ENCODE measurements at places on chromosomes 13 and 19.
A peak's percentile ranks its signal among the peaks of the same experiment; 100 is the strongest.

DNA sequence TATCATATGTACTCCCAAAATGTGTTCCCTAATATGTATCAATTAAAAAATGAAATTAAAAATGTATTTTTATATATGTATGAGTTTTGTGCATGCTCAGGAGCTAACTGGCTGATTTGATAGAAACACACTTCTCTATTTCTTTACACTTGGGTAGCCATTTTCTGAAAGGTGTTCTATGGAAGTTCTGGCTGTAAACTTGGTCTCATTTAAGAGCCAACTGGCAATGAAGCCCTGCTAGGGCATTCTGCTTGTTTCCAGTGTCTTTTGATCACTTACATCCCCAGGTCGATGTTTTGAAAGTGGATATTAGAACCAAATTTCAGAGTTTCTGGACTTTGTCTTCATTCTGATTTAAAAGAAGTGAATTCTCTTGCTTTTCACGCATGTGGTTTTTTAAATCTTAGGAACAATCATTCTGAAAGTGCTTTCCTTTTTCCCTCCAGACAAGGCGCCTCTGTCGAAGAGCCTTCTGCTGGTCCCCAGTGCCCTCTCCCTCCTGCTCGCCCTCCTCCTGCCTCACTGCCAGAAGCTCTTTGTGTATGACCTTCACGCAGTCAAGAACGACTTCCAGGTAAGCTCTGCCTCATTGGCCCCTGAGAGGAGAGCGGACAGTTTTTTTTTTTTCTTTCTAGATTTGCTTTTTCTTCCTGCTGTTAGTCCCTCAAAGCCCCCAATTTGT, 20.1 kb downstream of the GPR18 start:
- peak; percentile 22 for DNase-seq

DNA sequence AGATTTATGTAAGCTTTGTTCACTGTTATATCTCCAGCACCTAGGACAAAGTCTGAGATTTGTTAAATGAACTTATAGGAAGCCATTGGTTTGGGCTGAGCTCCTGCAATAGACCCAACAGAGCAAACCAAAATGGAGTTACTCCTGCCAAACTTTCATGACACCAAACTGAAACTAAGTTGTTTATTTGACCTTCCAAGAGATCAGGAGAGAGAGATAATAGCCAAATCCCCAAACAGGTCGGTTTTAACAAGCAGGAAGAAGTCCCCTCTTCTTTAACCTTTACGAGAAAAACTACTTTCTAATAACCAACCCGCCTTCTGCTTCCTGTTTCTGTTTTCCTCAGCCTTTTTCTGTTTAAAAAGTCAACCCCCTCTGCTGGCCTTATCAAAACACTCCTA, 54.9 kb upstream of the ATP12A start:
- no peak for DNase-seq

DNA sequence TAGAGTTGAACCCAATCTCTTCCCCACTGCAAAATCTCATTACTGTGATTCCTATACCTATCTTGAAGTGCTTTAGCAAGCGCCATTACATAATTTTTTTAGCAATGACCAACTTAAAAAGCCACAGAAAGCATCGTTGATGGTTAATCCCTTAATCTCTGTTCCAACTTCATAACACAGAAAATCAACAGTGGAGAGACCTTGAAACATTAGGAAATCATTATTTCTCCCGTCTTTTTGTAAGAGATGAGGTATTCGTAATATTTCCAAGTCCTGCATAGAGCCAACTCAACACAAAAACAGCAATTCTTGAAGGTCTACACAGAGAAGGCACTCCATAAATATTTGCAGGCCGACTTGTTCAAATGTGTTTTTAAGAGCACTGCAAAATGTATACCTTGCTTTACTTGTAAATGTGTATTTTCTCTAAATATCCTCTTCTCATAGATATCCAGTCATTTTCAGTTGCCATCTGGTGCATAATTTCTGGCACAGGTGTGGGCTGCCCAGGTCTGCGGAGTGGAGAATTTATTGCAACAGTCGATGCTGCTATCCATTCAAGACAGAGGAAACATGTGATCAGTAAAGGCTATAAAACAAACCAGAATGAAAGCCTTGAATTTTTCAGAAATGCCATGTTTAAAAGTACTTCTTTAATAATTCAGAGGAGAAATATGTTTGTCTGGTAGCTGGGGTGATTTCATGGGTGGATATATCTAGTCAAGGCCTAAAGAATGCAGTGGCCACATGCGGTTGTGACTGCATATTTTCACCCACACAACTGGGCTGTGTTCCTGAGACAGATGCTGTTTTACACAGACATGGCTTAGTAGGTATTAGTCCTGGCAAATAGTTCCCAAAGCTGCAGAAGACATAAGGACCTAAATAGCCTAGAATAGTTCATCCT, 234.3 kb upstream of the STARD13 start:
- DNase-seq: no peak

DNA sequence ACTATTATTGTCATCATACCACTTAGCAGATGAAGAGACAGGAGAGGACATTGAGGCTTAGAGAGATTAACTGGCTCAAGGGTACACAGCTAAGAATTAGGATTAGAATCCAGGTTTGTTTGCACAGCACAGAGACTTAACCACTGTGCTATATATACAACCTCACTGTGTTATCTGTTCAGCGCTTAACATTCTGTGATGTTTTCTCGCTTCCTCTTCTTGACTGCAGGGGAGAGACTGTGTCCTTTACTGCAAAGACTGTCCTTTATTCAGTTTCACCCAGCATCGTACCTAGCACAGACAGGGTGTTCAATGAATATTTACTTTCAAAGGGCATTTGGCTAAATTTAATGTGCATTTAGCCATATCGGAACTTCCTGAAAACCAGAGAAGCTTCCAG, 54.9 kb upstream of the PCDH8 start:
- DNase-seq: no peak

DNA sequence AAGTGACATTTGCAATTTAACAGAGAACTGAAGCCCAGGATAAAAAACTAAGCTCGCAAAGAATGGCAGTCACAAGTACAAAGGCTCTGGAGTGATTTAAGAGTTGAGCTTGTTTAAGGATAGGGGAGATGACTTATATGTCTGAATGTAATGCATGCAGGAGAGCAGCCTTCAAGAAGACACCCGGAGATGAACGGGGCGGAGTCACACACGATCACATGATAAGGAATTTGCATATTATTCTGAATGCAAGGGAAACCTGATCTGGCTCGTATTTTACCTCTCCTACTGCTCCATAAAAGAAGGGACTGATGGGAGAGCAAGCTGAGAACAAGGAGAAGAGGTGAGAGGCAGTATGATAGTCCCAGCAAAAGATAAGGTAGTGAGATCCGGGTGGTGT, 12.9 kb downstream of the TBC1D4 start:
- DNase-seq: no peak

GRCh38 chr13:80447747-80448146, 106.8 kb upstream of the SPRY2 start:
- DNase-seq: no peak

GRCh38 chr13:112254900-112255299, 121.3 kb upstream of the SPACA7 start:
- no peak for DNase-seq

DNA sequence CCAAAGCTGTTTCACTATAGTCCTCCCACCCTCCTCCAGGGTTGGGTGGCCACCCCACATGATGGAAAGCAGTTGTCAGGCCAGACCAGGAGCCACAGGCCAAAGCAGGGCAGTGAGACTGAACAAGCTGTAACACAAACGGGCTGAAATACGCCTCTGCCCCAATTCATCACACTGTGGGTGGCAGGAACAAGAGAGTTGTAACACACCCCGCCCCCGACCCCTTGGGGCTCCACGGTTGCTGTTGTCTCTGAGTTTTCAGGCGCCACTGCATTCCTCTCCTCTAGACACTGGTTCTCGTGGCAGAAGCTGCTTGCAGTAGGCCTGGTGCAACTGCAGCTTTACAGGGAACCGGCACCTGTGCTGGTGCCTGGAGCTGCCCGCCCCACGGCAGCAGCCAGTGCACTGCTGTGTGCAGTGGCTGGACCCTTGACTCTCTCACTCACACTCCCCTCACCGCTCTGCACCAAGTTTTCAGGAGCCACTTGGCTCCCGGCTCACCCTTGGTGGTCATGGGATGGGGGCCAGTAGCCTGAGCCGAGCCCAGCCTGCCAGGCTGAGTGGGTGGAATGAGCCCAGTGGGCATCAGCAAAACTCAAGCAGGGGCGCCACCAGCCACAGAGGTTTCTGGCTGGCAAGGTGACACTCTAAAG, 1314.5 kb upstream of the MIR17HG start:
- no peak for DNase-seq

- DNase-seq: no peak
Measured at GRCh38 chr13:72540881-72541280, 186.5 kb downstream of the MZT1 start.

GRCh38 chr19:56832352-56832928, 8.1 kb downstream of the PEG3 start:
- DNase-seq: no peak

DNA sequence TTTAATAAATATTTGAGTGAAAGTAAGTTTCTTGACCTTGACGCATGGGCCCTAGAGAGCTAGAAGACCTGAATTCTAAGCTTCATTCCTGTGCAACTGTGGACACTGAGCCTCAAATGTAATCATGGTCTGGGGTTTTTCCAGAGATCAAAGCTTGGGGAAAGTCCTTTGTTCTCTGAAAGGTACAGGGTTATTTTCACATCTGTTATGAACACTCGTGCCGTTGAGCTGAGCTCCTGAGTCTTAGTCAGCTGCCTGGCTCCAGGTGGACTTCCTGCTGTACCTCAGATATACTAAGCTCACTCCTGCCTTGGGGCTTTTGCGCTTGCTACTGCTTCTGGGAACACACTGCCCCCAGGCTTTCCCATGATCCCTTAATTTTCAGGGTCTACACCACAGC, 7.5 kb upstream of the ZBTB32 start:
- DNase-seq: no peak

- DNase-seq: no peak
Measured at GRCh38 chr19:58212336-58213074, 16.2 kb upstream of the ZNF544 start.

DNA sequence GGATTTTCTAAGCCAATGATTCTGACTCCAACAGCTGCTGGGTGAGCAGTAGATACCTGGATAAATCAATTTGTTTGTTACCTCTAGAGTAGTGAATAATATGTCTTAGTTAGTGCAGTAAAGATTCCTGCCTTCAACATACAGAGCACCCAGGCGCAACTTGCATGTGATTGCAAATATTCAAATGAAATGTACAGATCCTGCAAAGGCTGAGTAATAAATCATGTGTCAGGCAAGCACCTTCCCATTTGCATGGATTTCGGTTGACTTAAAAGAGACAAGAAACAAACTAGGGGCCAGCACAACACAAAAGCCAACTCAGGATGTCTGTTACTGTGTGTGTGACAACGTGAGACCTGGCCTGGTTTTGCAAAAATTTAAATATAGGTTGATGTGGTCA, 79.7 kb downstream of the TNFSF11 start:
- no peak for DNase-seq

GRCh38 chr13:64278493-64278892, 2862.8 kb upstream of the PCDH20 start:
- DNase-seq: no peak

GRCh38 chr19:50537769-50538230, 24.1 kb upstream of the ASPDH start:
- DNase-seq: peak; percentile 55

- DNase-seq: no peak
Measured at GRCh38 chr13:51004111-51004865, 94.7 kb downstream of the RNASEH2B start.

DNA sequence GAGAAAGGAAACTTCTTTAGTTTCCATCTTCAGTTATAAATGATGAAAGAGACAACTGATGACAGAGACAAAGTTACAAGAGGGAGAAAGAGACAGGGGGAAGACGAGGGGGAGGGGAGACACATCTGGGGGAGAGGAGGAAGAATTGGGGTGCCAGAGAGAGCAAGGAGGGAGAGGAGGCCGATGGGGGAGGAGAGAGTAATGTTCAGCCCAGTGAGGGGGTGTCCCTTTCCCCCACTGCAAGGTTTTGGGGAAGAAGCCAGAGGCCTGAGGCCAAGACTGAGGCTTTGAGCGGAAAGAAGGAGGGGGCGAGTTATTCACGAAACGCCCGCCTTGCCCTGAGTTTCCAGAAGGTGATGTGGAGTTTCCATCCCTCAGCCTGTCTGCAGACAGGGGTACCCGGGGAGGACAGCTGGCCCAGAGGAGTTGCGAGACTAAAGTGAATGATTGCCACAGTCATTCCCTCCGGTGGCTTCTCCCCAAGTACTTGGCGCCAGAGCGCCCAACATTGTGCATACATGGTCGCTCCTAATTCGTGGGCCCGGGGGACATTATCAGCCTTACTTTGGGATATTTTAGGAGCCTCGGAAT, 558 bp upstream of the PPAN start:
- peak; percentile 80 for DNase-seq

DNA sequence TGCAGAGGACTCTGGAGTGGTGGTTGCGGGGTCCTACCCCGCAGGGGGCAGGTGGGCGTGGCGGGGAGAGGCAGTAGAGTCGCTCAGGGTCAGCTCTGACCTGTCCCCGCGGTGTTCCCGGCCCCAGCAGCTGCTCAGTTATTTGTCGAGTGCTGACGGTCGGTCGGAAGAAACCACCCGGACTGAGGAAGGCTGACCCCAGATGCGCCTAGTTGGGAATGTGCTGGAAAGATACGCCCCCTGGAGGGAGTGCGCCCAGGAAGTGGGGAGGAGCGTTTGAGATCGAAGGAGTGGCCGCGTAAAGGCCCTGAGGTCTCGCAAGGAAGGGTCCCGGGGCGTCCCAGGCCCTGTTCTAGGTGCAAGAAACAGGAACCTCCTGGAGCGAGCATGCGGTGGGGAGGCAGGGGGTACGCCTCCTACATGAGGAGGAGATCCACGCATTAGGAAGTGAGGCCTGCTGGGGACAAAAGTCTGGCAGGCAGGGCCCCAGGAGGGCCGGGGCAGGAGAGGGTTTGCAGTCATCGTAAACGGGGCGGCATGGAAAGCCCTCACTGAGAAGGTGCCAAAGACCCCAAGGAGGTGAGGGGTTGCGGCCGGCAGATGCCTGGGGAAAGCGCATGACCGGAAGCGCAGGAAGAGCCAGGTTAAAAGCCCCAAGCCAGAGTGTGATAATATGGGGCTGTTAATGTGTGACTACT, 9.2 kb downstream of the CCDC8 start:
- DNase-seq: no peak

GRCh38 chr13:105365831-105366230, 1169.6 kb downstream of the EFNB2 start:
- no peak for DNase-seq

GRCh38 chr19:3365093-3365835, 1.1 kb upstream of the NFIC start:
- no peak for DNase-seq

GRCh38 chr19:30388819-30389218, 16.6 kb downstream of the ZNF536 start:
- DNase-seq: no peak

- no peak for DNase-seq
Measured at GRCh38 chr13:27496006-27496405, 45.6 kb upstream of the MTIF3 start.

- DNase-seq: no peak
Measured at GRCh38 chr19:35478794-35479677, 11.2 kb downstream of the KRTDAP start.

DNA sequence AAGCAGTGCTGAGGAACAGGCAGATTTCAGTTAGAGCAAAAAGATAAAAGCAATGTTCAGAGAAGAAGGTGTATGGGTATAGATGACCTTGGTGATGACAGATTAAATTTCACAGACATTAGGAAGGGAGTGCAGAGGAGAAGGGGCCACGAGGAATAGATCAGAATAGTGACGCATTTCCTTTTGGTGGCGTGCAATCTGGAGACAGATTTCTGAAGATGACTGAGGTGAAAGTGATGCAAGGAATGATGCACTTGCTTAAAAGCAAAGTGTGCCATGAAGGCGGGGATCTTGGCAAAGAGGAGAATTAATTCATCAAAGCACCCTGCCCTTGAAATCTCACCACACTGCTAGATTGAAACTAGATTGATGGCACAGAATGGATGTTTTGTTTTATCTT, 202.4 kb downstream of the ITGBL1 start:
- no peak for DNase-seq

Data from activated T-cell treated with anti-CD3 and anti-CD28 coated beads, Interleukin-2, amount 50 U/mL, for 4 hours (primary cell).